T follicular helper cell (primary cell): ENCODE measurements at places on chromosomes 1 and 21.

DNA sequence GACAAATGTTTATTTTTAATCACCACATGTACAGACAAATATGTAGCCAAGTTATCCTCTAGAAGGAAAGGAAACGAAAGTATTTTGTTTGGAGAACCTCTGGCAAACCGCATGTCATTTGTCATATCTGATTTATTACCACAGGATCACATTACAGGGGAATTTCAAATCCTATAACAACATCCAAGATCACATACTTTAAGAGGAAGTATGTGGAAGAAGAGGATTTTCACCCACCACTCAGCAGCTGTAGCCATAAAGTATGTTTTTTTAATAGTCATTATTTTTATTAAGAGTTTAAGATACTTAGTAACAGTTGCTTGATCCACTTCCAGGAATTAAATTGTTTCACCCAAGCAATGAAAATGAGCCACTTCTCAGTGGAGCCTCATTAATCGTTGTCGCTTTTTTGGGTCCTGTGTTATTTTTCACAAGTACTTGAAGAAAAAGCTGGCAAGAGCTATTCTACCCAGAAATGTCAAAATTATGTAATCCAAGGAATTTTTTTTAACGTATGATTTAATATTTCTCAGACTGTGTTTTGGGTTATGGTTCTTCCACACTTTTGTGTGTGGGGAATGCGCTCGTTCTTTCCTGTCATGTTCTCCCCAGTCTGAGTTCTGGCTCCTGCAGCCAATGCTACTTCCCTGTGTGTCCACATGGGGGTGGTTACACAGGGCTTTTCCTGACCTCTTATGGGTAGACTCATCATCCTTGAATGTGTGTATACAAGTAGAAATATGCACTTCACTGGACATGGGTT, 6.9 kb downstream of the SERTAD4 start:
- no peak for DNase-seq

GRCh38 chr1:158564608-158565007, 5.8 kb downstream of the OR6P1 start:
- DNase-seq: no peak

- DNase-seq: no peak
These were observed 44.4 kb downstream of the GFI1 start for GRCh38 chr1:92442351-92442750.

DNA sequence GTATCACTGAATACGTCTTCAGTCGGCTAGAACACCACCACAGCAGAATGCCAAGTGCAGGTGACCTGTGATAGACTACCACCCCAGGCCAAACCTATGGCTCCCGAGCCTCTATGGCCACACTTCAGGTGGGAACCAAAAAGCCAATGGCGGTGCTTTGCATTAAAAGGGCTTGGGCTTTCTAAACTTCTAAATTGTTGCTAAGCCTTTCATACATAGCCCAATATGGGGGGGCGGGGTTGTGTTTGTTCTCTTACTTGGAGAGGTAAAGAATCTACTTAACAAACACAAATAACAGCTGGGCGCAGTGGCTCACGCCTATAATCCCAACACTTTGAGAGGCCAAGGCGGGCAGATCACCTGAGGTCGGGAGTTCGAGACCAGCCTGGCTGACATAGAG, 19.7 kb downstream of the USP48 start:
- no peak for DNase-seq

DNA sequence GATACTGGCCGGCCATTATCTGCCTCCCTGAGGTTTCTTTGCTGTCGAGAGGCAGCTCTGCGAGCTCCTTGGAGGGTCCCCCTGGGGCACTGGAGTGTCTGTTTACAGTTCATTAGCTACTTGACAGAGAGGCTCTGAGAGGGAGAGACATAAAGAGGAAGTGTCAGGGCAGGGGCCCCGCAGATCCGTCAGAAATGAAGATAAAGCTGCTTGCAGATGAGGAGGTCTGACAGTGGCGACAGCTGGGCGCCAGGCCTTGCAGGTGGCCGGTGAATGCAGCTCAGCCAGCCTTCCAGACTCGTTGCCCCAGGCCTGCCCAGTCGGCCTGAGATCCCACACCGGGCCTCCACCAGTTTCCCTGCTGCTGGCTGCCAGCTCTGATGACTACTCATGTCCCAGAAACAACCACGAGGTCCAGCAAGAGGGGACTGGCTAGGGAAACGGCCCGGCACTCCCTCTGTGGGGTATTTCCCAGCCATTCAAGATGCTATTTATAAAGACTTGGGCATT, 84.7 kb downstream of the DISP3 start:
- DNase-seq: no peak

DNA sequence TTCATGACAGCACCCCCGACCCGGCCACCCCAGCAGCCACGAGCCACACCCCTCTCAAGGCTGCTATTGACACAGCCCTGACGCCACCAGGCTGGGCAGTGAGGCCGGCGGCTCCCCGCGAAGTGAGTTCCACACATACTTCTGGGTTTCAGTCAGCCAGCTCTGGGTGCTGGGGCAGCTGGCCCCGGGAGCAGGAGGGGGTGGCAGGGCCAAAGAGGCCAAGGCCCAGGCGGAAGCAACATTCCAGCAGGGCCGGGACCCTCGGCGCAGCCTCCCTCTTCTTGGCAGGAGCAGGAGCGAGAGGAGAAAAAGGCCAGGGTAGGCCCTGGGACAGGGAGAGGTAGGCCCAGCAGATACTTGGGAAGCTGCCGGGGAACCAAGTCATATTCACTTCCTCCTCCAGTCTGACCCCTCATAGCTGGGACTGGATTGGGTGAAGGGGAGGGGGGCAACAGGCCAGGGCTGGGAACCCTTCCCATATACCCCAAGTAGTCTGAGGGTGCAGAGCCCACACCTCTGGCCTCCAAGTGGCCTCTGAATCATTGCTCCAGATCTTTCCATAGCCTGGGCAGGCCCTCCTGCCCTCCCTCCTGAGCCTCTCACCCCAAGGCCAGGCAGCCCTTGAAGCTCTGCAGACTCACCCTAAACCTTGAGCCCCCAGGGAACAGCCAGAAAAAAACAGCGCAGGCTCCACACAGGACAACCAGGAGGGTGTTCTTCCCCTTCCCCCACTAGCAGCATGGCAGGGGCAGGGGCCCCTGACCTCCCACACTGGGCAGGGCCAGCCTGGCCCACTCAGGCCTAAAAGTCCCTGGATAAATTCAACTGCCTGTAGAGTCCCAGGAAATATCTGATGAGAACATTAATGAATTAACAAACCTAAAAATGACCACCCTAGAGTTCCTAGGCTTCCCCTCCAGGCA, 5.7 kb downstream of the HSPG2 start:
- no peak for DNase-seq

GRCh38 chr1:243230914-243231313, 24.2 kb downstream of the CEP170 start:
- no peak for DNase-seq

GRCh38 chr21:44907966-44908895, 12.5 kb downstream of the ITGB2 start:
- DNase-seq: no peak

DNA sequence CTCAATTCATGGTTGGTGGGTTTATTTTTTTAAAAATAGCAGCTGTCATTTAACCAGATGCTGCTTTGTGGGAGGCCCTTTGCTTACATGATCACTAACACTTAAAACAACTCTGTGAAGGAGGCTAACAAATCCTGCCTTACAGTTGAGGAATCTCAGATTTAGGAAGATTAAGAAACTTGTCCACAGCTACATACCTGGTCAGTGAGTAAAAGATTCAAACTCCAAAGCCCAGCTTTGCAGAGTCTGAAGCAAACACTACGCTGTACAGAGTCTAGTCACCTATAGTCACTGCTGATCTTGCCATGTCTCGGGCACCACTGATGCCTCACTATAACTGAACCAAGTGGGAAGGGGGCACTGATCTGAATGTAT, 535.4 kb downstream of the SMYD3 start:
- no peak for DNase-seq

DNA sequence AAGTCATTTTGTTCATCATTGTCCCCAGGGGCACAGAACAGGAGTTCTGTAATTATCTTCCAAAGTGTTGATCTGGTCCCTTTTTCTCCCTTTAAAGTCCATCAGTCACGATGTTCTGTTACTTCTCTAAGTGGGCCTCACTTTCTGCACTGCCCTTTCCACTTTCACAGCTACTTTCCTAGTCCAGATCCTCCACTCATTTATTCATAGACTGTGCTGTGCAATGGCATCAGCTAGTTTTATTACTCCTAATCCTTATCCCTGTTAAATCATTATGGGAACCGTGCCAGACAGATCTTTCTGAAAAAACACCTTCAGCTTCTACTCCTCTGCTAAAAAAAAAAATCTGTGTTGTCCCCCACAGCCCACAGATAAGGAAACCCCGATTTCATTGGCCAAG, 64.0 kb upstream of the BCL10 start:
- DNase-seq: no peak

GRCh38 chr21:26140164-26140579, 30.4 kb downstream of the APP start:
- DNase-seq: no peak

GRCh38 chr1:41754540-41754939, 164.2 kb downstream of the HIVEP3 start:
- DNase-seq: no peak

- DNase-seq: no peak
These were observed 57.4 kb upstream of the TARS2 start for GRCh38 chr1:150429805-150430204.

- DNase-seq: no peak
These were observed 37.0 kb upstream of the CAMK1G start for GRCh38 chr1:209546390-209547085.

- DNase-seq: no peak
These were observed 27.1 kb upstream of the HHAT start for GRCh38 chr1:210301615-210302000.

GRCh38 chr1:113103048-113103447, 30.1 kb downstream of the LRIG2 start:
- DNase-seq: no peak

DNA sequence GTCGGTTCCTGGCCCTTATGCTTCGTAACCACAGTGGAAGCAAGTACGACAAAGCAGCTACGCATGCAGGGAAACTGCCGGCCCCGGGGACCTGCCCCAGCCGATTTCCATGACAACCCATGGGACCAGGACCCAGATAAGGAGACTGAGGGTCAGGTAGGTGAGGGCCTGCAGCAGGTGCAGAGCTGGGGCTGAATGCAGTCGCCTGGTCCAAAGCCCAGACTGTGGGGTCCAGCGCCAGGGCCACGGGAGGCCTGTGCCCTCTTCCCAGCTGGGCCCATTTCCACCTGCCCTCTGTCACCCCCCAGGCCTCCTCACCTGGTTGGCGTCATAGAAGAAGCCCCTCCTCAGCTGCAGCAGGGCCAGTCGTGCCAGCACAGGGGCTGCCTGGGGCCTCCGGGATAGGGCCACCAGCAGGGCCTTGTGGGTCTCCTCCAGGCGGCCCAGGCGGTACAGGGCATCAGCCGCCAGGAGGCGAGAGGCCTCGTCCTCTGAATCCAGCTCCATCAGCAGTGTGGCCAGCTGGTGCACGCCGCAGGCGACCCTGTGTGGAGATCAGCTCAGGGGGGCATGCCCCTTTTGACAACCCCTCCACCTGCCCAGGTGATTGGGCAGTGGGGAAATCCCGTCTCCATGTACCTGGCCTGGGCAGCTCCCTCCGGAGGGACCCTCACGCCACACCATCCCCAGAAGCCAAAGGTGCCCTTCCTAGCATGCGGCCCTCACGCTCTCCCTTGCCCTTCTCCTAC, 14.2 kb downstream of the TTC34 start:
- no peak for DNase-seq

DNA sequence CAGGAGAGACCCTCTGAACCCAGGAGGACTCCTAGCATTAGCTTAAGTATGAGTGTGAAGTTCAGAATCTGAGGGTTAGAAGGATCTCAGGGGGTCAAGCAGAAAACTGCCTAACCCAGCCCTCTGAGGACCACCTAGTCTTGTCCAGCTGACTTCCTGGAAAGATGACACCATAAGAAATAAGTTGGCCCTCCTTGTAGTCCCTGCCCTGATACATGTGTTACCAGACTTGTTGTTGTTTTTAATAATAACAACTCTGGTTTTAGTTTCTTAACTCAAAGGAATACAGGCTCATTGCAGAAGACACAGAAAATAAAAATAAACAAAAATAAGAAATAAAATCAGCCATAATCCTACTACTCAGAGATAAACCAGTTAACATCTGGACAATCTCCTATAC, 21.8 kb upstream of the SARS1 start:
- no peak for DNase-seq

DNA sequence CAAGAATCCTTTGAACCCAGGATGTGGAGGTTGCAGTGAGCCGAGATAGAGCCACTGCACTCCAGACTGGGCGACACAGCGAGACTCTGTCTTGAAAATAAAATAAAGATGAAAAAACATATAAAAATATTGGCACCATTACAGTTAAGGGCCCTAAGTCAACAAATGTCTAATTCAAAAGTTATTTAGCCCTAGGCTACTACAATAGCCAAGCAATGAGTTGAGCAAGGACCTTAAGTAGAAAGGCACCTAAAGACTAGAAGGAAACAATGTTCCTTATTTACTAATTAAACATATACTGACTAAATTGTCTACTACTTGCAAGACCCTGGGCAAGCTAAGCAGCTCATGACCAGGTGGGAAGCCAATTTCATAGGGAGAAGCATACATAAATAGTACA, 4.1 kb downstream of the PIK3R3 start:
- DNase-seq: no peak

- no peak for DNase-seq
These were observed 57.2 kb upstream of the COL6A2 start for GRCh38 chr21:46040707-46041106.

DNA sequence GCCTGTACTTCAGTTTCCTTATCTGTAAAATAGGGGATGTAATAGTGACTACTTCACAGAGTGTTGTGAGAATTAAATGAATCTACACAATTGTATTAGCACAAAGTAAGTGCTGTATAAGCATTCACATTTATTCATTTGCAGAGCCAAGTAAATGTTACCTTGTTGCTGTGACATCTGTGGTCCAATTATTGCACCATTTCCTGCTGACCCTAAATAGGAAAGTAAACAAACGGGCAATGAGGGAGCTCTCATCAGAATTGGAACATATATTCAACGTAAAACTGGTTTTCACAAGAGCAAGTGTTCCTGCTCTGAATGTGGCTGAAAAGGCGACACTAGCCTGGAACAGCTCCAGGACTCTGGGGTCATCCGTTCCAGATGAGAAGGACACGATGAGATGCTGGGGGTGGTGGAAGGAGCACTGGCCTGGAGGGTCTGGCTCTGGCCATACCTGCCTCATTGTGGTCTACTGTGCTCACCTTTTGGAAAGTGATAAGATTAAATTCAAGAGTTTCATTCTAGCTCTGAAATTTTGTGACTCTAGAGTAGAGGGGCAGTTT, 34.5 kb downstream of the PROX1 start:
- no peak for DNase-seq

- no peak for DNase-seq
These were observed 10.1 kb downstream of the C1orf162 start for GRCh38 chr1:111483876-111484275.

DNA sequence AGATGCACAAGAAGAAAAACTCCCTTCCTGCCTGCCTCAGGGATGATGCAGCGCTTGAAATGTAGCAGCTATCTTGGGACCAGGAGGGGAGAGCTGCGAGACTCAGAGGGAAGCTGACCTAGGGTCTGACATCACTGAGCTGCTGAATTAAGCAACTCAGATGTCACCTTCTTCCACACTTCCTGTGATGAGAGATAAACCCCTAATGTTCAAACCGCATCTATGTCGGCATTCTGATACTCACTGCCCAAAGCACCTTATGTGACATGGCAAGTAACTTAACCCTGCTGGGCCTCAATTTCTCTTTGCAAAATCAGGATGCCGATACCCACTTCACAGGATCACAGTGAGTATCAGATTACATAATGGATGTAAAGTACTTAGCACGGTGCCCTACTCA, 9.1 kb upstream of the AK2 start:
- no peak for DNase-seq

- no peak for DNase-seq
These were observed 57.4 kb downstream of the SLX9 start for GRCh38 chr21:44996983-44997936.
